ENCODE measurements at places on chromosomes 5 and 9. TPM values are rescaled to one million over a fixed set of nuclear protein-coding genes. Genes with fewer than 3 reads are reported as not detected.

DOK3 gene
- polyA plus RNA-seq = 6.6 TPM

DHX29 gene
- 41.2 TPM for polyA plus RNA-seq

FSTL4 gene
- 0.76 TPM for polyA plus RNA-seq

SPATA31A7 gene
- not detected for polyA plus RNA-seq

MARVELD2 gene
- polyA plus RNA-seq = 33.7 TPM

POC5 gene
- 18.6 TPM for polyA plus RNA-seq

SMU1 gene
- 24.5 TPM for polyA plus RNA-seq

SOHLH1 gene
- not detected for polyA plus RNA-seq

UBE2QL1 gene
- polyA plus RNA-seq = 0.67 TPM

MYOT gene
- polyA plus RNA-seq = 0.86 TPM

ADAMTS16 gene
- 80.2 TPM for polyA plus RNA-seq

ADAMTSL1 gene
- polyA plus RNA-seq = 15.8 TPM

- DNase-seq = no peak
Observed at GRCh38 chr5:104843822-104844221, 1281.2 kb upstream of the NUDT12 start.

DNA sequence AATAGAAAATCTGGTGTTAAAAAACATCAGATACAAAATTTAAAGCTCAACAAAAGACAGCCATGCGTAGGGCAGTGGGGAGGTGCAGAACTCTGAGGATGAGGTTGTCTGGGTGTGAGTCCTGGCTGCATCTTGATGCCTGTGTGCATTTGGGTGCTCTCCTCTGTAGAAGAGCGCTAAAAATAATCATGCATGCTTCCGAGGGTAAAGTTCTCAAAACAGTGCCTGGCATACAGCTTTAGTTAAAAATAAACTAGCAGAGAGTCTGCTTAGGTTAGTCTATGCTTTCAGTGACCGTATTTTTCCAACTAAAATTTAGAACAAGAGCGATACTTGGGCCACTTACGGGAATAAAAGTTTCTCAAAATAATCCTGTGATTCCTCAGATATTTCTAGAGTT is 55.5 kb upstream of the SPATA31C2 start:
- DNase-seq = no peak

GRCh38 chr9:76987594-76988200 is 31.8 kb upstream of the FOXB2 start:
- DNase-seq = peak; percentile 11

GRCh38 chr5:69136293-69136692 is 30.7 kb upstream of the CCNB1 start:
- DNase-seq = no peak

DNA sequence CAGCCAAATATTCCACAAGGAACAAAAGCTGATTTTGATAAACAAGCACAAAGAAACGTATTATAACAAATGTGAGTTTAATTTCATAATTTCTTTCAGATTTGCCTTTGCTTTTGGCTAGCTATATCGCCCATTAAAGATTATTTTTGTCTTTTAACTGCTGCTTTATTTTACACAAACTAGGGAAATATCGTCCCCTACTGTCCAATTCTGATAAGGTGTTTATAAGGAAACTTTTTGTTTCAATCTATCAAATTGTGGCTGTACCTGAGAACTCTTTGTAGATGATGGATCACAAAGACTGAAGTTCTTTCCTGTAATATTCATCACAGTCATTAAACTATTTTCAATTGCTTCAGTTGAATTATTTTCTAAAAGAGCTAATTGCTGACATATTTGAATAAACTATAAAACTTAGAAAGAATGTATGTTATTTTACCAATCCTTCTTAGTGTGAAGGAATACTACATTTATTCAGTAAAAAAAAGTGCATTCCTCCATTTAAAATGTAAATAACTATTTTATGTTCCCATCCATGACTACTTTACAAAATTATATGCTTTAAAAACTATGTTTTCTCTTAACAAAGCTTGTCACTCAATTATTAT is 431.3 kb upstream of the ITGA1 start:
- peak; percentile 21 for DNase-seq

- DNase-seq = peak; percentile 28
Observed at GRCh38 chr9:123438821-123439220, 82.8 kb downstream of the CRB2 start.

- DNase-seq = no peak
Observed at GRCh38 chr9:99509065-99509745, 287.1 kb downstream of the SEC61B start.

DNA sequence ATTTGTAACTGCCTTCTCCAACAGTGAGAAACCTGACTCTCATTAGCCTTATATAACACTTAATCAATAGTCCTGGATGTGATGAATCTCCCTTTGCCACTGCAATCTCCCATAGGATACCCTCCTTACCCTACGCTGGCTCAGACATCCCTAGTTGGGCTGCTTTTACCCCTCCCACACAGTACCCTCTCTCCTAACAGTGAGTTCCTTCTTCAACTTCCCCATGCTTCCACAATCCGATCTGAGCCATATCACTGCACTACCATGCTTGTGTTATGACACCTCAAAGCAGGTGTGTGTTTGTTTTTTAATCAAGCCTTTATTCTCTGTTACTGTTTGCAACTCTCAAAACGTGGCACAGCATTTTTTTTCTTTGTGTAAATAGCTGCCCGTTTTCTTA is 60.5 kb upstream of the C9orf72 start:
- no peak for DNase-seq

- DNase-seq = no peak
Observed at GRCh38 chr5:14503681-14504331, 77.8 kb upstream of the OTULINL start.

GRCh38 chr9:115998666-115999065 is 154.9 kb upstream of the PAPPA start:
- DNase-seq = no peak

- DNase-seq = no peak
Observed at GRCh38 chr9:129343424-129344375, 165.6 kb upstream of the IER5L start.

- DNase-seq = no peak
Observed at GRCh38 chr5:134879456-134879855, 5.3 kb downstream of the TXNDC15 start.

DNA sequence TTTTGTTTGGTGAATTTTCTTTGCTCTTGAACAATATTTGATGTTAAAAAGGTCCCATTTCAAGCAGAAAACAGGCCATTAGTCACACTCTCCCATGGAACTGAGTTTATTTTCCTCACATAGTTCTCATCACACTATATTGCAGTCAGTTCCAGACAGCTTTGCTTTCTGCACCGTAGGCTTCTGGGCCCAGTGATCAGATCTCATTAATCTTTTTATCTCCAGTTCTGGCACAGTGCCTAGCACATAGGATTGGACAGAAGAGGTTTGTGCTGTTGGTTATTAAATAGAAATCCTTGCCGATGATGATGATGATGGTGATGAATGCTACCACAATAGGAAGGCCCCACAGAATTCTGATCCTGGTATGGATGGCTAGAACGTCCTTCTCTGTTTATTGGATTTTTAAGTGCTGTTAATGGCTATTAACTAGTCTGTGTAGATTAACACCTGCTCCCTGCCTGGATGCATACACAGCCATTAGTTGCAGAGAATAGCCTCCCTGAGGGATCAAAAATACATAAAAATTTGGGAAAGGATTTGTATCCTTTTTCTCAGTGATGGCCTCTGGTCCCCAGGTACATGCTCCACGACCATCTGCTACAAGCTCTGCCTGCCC is 52.0 kb upstream of the NTRK2 start:
- DNase-seq = no peak

- no peak for DNase-seq
Observed at GRCh38 chr9:99822806-99823591, 1.3 kb downstream of the NR4A3 start.

DNA sequence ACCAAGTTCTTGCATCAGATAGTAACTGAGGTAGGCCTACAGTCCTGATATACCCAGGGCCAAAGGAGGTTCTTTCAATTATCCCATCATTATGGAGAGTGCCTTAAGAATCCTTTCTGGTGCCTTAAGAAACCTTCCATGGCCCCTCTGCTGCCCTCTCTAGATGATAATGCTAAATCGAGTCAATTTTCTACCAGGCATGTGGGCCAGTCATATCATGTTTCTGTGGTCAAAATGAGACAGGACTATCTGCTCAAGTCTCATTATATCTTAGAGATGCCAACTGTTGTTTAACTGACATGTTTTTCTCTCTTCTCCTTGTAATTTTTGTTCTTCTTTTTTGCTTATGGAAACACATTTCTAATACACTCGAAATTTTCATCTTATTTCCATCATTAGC is 127.6 kb downstream of the EDIL3 start:
- no peak for DNase-seq

DNA sequence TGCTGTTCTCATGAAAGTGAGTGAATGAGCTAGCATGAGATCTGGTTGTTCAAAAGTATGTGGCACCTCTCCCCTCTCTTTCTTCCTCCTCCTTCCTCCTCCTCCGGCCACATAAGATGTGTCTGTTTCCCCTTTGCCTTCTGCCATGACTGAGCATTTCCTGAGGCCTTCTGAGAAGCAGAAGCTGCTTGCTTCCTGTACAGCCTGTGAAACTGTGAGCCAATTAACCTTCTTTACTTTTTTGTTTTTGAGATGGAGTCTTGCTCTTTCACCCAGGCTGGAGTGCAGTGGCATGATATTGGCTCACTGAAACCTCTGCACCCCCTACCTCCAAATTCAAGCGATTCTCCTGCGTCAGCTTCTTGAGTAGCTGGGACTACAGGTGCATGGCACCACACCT is 6.1 kb downstream of the S100Z start:
- DNase-seq = no peak

DNA sequence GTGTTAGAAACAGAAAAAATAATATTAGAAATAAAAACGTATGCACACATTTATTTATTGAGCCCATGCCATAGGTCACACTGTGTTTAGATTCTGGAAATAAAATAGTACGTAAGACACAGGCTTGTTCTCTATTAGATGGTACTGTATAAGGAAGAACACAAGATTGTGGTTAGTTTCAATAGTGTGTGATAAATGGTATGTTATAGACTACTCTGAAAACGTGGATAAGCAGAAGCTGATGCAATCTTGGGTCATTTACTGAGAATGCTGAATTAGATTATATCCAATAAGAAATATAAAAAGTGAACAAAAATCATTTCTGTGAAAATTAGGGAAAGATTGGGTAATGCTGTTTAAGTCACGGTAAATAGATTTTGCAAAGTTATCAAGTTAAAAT is 1456.4 kb upstream of the ACO1 start:
- no peak for DNase-seq

DNA sequence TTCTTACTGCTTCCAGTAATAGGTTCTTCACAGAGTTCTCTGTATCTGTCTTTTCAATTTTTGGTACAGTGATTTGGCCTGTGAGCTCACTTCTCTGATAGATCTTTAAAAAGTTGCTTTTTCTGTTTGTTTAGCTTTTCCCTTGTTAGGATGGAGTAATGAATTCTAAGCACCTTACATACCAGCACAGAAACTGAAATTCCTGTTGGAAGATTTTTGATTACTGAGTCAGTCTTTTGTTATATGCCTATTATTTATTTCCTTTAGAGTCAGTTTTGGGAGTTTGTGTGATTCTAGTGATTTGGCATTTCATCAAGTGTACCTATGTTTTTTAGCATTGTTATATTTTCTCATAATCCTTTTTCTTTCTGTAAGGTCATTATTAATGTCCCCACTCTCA is 37.6 kb upstream of the IPPK start:
- DNase-seq = no peak

GRCh38 chr9:37862530-37862929 is 41.4 kb downstream of the SLC25A51 start:
- no peak for DNase-seq

DNA sequence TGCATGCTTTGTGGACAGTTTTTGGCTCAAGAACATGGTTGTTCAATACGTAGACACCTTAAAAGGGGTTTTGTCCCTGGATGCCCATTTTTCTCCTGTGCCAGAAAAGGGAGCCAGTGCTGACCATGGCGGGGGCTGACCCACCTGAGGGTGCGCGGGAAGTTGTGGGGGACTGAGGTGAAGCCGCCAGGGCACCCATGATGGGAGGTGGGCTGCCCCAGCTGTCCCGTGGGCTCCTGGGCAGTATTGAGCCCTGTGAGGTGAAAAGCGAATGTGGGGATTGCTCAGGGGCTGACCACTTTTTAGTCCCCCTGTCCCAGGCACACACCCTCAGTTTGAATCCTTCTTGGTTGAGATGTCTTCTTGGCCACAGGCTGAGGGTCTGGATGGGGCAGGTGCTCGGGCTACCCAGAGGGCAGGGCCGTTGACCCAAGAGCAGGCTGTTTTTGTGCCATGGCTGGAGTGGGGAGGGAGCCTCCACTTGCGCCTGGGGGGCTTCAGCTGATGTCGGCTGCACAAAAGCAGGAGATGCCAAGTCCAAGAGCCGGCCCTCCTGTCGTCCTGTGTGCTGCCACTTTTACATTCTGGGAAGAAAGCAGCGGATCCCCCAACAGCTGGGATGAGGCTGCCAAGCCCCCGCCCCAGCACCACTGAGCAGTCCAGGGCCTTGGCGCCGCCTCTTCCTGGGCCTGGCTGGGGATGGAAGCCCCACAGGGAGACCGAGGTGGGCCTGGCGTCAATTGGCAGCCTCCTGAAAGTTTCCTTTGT is 120.1 kb downstream of the WNK2 start:
- DNase-seq = no peak

GRCh38 chr5:58446024-58446423 is 13.9 kb downstream of the PLK2 start:
- no peak for DNase-seq

GRCh38 chr9:124778575-124779367 is 1.8 kb downstream of the OLFML2A start:
- DNase-seq = no peak

- peak; percentile 56 for DNase-seq
Observed at GRCh38 chr5:134465816-134466240, 54.1 kb upstream of the CDKN2AIPNL start.

GRCh38 chr9:73575101-73576060 is 423.7 kb downstream of the ANXA1 start:
- DNase-seq = no peak

DNA sequence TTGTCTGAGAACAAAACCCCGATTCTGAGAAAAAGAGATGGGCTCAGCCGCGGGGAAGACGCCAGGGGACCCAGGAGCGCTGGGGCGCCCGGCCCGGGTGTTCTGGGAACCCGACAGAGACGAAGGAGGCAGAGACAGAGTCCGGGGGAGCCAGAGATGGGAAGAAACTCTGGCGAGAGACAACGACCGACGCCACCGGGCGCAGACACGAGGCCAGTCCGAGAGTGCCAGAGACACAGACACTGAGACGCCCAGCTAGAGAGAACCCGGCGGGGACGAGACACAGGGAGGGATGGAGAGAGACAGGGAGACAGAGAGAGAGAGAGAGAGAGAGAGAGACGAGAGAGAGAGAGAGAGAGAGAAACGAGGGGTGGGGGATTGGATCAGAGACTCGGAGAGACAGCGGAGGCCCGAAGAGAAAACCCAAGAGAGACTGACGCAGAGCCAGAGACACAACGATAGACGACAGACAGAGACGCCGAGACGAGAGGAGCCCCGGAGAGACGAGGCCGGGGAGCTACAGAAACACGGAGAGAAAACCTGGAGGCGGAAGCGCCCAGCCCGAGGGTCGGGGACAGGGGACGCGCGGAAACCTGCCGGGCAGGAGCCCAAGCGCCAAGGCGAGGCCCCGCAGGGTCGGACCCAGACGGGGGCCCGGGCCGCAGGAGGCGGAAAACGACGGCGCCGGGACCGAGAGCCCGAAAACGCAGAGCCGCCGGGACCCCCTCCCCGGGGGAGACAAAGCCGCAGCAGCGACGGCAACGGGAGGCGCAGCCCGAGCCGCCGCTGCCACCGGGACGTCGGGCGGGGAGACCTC is 3.3 kb downstream of the NR5A1 start:
- DNase-seq = no peak

All from renal pelvis (tissue), 12 donors.